ENCODE measurements at places on chromosomes 7 and 10.
A peak's percentile ranks its signal among the peaks of the same experiment; 100 is the strongest.

DNA sequence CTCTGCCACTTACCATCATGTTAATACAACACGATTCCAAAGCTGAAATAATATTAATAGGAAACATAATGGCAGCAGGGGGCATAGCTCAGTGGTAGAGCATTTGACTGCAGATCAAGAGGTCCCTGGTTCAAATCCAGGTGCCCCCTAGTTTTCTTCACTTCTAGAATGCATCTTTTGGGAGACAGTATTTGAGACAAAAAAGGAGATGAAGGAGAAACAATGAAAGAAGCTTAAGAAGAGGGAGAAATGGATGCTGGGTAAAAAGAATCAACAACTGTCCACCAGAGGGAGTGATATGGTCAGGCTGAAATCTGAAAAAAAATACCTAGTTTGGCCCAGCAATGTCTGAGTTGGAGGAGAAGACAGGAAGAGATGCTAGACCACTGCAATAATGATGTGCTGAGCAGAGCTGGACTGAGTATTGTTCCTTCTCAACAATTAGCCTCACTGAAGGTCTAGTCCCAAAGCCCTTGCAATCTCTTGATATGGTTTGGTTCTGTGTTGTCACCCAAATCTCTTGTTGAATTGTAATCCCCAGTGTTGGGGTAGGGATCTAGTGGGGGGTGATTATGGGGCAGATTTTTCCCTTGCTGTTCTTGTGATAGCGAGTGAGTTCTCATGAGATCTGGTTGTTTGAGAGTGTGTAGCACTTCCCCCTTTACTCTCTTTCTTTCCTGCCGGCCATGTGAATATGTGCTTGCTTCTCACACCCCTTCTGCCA is 48.3 kb downstream of the ZNF783 start:
- DNase-seq = no peak

GRCh38 chr10:44511601-44512000 is 126.7 kb upstream of the CXCL12 start:
- no peak for DNase-seq

- DNase-seq = no peak
These were observed 38.6 kb downstream of the MYO3A start for GRCh38 chr10:25972631-25973030.

GRCh38 chr7:80087051-80087770 is 47.4 kb upstream of the GNAI1 start:
- no peak for DNase-seq

GRCh38 chr7:31006857-31007256 is 43.1 kb downstream of the GHRHR start:
- DNase-seq = no peak

GRCh38 chr10:119370972-119371703 is 163.8 kb downstream of the GRK5 start:
- peak; percentile 87 for DNase-seq

DNA sequence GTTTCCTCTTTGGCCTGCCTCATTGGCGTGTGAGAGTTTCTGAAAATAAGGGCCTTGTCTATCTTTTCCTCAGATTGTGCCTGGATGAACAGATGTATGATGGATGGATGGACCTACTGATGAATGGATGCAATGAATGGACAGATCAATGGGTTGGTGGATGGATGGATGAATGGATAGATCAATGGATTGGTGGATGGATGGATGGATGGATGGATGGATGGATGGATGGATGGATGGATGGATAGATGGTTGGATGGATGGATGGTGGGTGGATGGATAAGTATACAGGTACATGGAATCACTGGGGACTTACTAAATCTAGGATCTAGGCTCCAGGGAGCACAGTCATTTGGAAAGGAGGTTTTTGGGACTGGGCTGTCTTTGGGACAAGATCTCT is 331.9 kb downstream of the GRID1 start:
- no peak for DNase-seq

GRCh38 chr7:44978511-44979366 is at the start of gene MYO1G:
Gene MYO1G, minus strand, starts transcription at chr7:44979015. Its CDS starts 54 bp downstream, at chr7:44978961.
- DNase-seq = peak; percentile 73

DNA sequence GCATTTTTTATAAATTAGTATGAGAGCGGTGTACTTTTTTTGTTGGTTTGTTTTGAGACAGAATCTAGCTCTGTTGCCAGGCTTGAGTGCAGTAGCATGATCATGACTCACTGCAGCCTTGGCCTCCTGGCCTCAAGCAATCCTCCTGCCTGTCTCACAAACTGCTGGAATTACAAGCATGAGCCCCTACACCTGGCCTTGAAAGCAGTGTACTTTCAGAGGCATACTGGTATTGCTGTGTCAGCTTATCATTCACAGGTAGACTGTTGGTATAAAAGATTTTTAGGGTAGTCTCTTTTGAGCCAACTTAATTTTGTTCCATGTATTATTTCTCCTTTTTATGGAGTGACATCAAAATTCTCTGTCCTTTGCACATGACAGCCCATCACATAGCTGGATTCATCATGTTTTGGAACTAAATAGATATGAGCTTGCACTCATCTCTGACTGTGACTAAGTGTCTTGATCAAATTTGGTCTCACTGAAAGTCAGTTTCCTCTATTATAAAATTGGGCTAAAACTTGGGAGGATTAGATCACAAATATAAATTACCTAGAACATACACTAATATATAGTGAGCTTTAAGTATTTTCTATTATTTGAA is 12.4 kb downstream of the GNAT3 start:
- DNase-seq = peak; percentile 37

GRCh38 chr10:86862786-86863483 is 94.5 kb downstream of the MMRN2 start:
- no peak for DNase-seq

GRCh38 chr7:38862666-38863065 is 46.3 kb downstream of the VPS41 start:
- DNase-seq = no peak

- no peak for DNase-seq
These were observed 2.3 kb downstream of the MDFIC start for GRCh38 chr7:114924038-114924712.

- no peak for DNase-seq
These were observed 13.6 kb upstream of the GPNMB start for GRCh38 chr7:23232966-23233365.

DNA sequence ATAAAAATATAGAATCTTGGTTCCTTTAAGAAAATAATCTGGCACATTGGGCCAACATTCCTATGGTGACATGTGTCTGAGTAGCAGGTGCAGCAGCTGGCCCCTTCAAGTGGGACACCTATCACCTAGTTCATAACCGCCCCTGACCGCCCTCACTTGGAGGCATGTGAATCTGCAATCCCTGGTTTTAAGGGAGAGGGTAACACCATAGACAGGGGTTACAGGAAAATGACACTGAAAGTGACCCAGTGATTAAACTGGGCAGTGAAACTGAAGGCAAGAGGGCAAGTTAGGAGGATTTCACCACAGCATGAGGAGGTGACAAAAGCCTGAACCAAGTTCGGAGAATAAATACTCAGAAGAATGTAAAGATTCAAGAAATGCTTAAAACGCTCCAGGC is 1.1 kb downstream of the RSU1 start:
- DNase-seq = no peak

DNA sequence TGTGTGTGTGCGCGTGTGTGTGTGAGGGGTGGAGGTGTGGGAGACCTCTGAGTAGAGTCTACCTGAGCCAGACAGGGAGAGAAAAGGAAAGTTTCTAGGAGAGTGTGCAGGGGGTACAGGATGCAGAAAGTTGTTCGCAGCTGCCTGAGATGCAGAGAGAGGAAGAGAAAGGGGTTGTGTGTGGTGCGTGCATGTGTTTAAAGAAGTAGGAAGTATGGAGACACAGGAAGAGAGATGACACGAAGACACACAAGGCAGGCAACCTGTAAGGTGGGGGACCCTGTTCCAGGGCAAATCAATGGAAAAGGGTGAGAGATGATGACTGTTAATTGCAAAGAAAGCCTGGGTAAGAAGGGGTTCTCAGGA is 52.2 kb downstream of the C10orf105 start:
- no peak for DNase-seq

DNA sequence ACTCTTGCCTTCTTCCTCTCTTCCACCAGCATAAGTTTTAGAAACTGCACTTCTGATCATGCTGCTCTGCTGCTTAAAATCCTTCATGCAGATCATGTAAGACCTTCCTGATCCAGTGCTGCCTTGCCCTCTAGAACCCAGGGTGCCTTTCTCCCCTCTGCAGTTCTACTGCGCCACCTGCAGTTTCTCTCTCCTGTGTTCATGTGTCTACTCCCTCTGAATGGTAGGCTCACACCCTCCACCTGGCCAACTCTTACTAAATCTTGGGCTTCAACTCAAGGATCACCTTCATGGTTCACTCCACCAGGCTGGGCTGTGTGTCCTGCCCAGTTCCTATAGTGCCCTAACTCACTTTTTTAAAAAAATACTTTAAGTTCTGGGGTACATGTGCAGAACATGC is 174.6 kb upstream of the ITGB1 start:
- DNase-seq = no peak

- DNase-seq = no peak
These were observed 953.2 kb downstream of the SORCS3 start for GRCh38 chr10:105594296-105594695.

DNA sequence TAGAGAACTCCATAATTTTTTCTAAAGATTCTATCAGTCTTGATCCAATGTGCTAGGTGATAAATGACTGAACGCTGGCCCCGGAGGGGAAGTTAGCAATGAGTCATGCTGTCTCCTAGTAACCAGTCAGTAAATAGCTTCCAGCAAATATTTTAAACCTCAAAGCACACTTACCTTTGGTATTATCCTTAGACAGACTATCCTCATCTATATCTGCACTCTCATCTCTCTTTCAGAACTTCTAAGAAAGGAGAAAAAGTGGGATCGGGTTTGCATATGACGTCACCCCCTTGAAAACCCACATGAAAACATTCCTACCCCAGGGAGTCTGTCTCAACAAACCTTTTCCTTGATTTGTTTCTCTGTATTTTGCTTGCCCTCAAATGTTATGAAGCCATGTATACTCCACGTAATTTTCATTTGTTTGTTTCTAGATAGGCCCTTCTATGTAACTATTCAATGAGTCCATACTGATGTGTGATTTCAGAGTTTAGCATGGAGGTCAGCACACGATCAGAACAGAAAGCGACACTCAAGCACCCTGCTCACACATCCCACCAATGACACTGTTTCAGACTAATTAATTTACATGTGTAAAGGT is 174.9 kb upstream of the NRP1 start:
- peak; percentile 48 for DNase-seq

GRCh38 chr7:90592033-90592432 is 4.1 kb upstream of the CDK14 start:
- no peak for DNase-seq

All from right cardiac atrium (tissue), 5 donors.